ENCODE measurements at places on chromosomes 7 and 10.

- no peak for DNase-seq
Measured at GRCh38 chr7:99211241-99211602, 3.3 kb upstream of the KPNA7 start.

DNA sequence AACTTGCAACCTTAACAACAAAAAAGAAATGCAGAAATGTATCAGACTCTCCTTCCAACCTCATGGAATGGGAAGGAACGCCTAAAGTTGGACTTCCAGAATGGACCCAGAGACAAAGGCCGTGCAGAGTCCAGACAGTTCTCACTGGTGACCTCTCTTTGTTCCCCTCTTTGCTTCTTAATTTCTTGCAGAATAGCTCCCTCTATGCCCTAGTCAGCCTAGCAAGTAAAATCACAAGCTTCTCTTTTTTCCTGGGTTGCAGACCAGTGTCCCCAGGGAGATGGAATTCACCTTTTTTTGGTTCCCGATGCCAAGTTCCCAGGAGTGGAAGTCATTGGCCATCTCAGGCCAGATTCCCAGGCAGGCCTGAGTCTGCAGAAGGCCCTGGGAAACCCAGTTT is 278.0 kb downstream of the CCSER2 start:
- no peak for DNase-seq

- DNase-seq, result no peak
Measured at GRCh38 chr7:27168265-27168947, 3.1 kb upstream of the HOXA9 start.

GRCh38 chr7:152520861-152521302 is 85.1 kb upstream of the KMT2C start:
- DNase-seq, result no peak

GRCh38 chr7:115747174-115747573 is 283.4 kb downstream of the TFEC start:
- no peak for DNase-seq

DNA sequence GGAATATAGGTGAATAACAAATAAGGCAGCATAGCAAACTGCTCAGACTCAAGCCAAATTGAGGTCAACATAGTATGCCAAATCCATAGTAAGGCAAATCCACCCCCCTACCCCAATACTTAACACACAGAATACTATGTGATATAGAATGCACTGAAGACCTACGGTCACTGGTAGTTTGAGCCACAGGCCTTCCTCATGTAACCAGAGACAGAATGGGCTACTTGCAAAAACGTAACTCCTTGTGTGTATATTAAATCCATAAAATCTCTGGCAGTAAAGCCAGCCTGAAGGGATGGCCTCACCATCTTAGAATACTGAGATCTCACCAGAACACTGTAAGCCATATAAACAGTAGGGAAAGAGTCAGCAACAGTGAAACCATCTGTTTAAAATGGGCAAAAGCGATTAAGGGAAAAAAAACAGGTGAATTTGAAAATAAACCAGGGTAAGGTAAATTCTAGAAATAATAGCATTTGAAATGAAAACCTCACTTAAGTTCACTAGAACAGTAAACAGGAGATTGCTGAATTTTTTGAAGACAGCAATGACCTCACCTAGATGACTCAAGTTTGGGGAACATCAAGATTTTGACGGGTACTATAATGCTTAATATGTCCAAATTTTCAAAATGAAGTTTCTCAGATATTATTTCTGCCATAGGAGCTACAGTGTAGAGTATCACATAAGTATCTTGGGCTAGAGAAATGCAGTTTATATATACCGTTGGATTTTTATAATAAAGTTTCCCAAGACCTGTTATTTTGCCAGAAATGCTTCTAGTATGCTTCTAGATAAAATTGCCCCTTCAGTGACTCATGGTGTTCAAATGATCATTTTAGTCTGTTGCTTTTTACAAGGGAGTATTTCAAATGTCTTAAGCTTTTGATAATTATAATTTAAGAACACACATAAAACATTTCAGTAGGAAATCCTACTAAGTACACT is 13.9 kb downstream of the HNRNPA2B1 start:
- no peak for DNase-seq

- DNase-seq, result no peak
Measured at GRCh38 chr10:65273115-65273514, 1652.7 kb upstream of the LRRTM3 start.

GRCh38 chr7:24819916-24820689 is 62.8 kb upstream of the GSDME start:
- peak; percentile 50 for DNase-seq

- no peak for DNase-seq
Measured at GRCh38 chr7:80771523-80771922, 133.1 kb downstream of the CD36 start.

DNA sequence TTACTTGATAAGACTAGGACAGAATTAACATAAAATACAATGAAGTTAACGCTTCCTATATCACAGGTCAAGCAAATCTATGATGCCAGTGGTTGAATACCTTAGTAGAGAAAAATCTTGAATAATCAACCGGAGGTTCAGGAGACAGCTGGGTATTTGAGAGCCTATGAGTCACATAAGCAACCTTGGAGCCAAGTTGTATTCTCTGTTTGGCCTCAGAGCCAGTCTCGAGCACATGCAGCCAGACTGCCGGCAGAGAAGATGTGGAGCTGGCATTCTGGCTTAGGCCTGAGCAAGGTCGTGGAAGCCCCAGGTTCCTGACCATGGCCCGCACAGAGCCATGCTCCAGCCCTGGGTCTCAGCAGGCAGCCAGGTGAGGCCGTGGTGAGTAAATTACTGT is 90.3 kb downstream of the FAM204A start:
- no peak for DNase-seq

GRCh38 chr7:158067931-158068482 is 519.6 kb downstream of the PTPRN2 start:
- no peak for DNase-seq

- DNase-seq, result no peak
Measured at GRCh38 chr10:110574420-110574819, 6.9 kb downstream of the SMC3 start.

DNA sequence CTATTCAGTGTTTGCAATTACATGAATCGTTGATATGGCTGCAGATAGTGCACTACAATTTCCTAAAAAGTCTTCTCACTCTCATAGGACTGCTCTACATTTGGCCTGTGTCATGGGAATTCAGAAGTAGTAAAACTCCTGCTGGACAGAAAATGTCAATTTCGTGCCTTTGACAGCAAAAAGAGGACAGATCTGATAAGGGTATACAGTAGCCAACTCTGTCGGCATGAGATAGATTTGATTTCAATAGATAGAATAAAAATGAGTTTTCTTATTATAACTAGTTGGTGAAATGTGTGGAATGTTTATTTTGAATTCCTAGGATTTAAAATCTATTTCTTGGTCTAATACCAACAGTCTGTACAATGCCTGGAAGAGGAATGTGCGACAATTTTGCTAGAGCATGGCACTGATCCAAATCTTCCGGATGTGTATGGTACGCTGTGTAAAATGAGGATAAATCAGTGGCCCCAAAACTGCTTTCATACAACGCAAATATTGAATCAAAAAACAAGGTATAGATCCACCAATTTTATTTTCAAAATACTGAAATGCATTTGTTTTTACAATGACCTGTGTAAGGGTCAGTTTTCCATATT is 133.5 kb upstream of the CDK13 start:
- DNase-seq, result no peak

DNA sequence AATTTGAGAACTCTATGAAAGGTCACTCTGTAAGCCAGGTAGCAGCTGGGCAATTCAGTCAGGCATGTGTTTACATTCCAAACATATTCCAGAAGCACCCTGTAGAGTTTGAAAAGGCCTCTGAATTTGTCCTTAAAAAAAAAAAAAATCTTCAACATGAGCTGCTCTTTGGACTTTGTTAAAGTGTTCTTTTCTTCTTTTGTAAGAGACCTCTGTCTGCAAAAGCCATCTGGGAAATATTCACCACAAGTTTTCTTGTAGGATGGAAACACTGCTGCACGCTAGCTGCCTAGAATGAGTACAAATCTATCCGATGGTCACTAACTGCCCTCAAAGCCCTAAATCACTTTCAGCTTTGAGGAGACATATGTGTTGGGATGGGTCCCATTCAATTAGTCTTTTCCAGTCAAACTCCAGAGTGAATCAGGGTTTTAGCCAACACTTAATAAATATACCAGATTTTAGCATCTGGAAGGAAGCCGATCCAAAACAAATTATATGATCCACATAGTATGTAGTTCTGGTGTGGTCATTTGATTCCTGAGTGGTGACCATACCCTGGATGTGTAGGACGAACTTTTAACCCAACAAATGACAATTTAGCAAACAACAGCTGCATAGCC is 85.9 kb downstream of the CD36 start:
- DNase-seq, result no peak

DNA sequence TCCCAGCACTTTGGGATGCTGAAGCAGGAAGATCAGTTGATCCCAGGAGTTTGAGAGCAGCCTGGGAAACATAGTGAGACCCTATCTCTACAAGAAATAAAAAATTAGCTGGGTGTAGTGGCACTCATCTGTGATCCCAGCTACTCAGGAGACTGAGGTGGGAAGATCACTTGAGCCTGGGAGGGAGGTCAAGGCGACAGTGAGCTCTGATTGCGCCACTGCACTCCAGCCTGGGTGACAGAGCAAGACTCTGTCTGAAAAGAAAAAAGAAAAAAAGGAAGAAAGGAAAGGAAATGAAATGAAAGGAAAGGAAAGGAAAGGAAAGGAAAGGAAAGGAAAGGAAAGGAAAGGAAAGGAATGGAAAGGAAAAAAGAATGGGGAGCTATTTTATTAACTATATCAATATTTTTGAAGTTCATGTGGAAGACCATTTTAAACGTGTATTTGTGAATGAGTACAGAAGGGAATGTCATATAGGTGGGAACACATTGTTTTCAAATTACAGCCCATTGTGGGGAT is 7.1 kb upstream of the IFIT2 start:
- no peak for DNase-seq

- no peak for DNase-seq
Measured at GRCh38 chr10:94219829-94220228, 142.9 kb downstream of the NOC3L start.

DNA sequence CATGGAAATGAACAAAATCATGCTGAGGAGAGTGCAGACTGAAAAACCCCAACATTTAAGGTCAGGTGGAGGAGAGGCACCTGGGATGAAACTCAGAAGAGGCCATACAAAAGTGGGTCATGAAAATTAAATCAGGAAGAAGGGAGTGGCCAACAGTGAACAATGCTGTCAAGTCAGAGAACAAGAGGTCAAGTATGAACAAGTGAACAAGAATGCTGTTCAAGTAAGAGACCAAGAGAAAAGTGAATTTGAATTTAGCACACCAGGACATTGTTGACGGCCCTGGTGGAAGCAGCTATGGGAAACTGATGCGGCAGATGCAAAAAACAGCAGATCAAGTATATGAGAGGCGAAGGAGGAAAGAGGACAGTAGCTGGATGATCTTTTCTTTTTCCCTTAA is 7.9 kb downstream of the CEP41 start:
- no peak for DNase-seq

DNA sequence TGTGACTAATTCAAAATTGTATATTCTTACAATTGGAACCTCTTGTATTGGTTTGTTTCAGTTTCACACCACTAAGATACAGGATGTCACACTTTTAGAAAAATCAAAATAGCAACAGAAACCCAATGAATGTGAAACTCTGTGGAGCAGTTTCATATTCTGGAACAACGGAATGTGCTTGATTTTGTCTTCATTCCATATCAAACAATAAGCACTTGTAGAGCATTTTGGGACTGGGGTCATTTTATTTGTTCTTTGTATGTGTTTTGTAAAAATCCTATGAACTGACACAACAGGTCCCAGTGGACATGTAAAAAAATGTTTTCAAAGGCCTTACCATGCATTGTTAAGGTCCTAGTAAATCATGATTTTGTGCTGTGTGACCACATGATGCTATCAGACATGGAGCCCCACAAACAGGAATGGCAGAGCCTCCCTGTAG is 123.1 kb downstream of the DKK1 start:
- DNase-seq, result no peak

- DNase-seq, result no peak
Measured at GRCh38 chr10:28685717-28686116, 8.4 kb downstream of the BAMBI start.

GRCh38 chr7:108231221-108231620 is 101.1 kb upstream of the LAMB4 start:
- DNase-seq, result no peak

DNA sequence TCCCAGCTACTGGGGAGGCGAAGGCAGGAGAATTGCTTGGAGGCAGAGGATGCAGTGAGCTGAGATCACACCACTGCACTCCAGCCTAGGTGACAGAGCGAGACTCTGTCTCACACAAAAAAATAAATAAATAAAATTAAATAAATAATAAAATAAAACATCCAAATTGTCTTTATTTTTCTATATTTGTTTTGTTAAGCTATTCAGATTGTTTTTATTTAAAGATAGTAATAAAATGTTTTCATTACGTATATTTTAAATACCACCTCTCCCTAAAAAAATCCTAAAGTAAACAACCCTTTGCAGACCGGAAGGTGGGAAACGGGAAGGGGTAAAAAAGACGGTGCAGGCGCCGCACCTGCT is 70.7 kb upstream of the TNRC18 start:
- DNase-seq, result no peak

DNA sequence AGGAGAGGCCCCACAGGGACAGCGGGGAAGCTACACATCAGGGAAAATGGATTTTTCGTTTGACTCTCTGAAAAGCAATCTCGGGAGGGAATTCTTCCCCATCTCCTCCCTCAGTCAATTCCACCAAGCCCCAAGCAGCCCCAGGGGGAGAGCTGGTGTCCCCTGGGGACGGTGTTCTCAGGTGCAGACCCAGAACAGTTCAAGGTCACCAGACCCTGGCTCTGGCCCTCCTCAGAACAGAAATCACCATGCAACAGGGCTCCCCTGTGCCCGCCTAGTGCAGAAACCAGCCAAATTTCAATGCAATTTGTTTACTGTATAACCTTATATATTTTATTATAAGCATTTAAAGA is 34.1 kb downstream of the GSDME start:
- no peak for DNase-seq

GRCh38 chr7:18491871-18492270 is 3.7 kb upstream of the HDAC9 start:
- no peak for DNase-seq

DNA sequence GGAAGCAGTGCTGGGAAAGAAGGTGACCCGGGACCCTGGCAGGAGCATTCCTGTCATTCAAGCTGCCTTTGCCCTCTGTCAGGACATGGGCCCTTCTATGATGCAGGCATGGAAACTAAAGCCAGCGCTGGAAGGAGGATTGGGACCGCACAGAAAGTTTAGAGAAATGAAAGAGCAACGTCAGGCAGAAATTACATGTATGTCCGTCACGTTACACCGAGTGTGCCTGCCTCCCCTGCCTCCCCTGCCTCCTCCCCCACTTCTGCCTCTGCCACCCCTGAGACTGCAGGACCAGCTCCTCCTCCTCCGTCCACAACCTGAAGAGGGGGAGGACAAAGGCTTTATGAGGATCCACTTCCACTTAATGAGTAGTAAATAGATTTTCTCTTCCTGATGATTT is 13.9 kb upstream of the PWWP2B start:
- no peak for DNase-seq

- no peak for DNase-seq
Measured at GRCh38 chr7:22786290-22786932, 36.2 kb downstream of the TOMM7 start.

- DNase-seq, result no peak
Measured at GRCh38 chr7:83394776-83395175, 232.1 kb upstream of the PCLO start.

- DNase-seq, result no peak
Measured at GRCh38 chr7:88315522-88315921, 8.8 kb upstream of the STEAP4 start.

GRCh38 chr10:30039567-30039966 is 19.8 kb downstream of the JCAD start:
- DNase-seq, result no peak

Data from CD4-positive, alpha-beta T cell (primary cell).